ENCODE measurements at places on chromosomes 5 and 9. TPM values are rescaled to one million over a fixed set of nuclear protein-coding genes. Genes with fewer than 3 reads are reported as not detected.

DNA sequence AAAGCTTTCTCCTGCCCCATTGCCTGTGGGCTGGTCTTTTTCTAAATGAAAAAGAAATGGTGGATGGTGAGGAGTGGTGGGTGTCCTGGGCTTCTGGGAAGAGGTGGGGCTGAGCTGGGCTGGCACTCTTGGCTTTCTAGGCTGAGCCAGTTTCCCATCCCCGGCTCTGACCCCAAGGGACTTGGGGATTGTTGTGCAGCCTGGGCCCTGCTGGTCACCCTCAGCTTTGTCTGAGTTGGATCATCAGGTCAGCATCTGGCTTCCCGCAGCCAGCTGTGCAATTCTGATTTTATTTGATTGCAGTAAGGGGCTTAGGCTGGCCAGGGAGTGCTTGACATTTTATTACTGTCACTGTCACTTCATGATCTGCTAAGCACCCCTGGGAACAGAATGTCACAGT lies 25.3 kb downstream of the GLRA1 start:
- H3K27ac ChIP-seq: no peak overlapping the region
- DNase-seq: no peak
- H3K27me3 ChIP-seq: peaks cover 3% of the 10 kb centered on the region
- no peaks in the 10 kb centered on the region for H3K4me1 ChIP-seq
- H3K36me3 ChIP-seq: no peaks in the 10 kb centered on the region

ARL14EPL gene
- total RNA-seq: not detected

OR1J4 gene
- total RNA-seq: not detected

- no peaks in the 10 kb centered on the region for H3K36me3 ChIP-seq
- H3K4me3 ChIP-seq: no peak overlapping the region
- no peaks in the 10 kb centered on the region for H3K4me1 ChIP-seq
- H3K27ac ChIP-seq: no peak overlapping the region
Observed at GRCh38 chr9:130188860-130189481, 16.8 kb downstream of the NCS1 start.

DNA sequence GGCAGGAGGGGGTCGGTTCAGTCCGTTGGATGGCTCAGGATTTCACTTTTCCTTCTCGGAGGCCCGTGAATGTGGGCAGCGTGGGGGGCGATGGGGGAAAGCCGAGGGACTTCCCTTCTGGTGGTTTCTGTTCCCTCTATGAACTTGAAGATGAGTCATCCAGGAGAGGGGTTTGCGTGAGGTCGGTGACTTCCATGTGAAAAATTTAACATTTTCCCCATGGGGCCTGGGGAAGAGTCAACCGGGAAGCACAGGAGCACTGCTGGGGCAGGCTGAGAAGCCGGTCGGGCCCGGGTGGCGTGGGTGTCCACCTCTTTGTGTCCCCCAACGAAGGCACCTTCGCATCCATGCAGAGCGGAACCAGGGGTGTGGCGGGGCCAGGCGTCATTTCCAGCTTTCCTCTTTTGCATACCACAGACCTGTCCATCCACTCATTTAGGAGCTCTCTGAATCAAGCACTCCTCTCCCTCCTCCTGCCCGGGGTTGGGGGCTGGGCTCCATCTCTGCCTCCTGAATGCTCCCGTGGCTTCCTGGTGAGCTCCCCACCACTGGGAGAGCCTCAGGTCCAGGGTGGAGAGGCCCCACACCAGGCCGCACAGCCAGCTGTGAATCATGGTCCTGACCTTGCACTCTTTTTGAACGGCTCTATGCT lies 68.4 kb downstream of the ANKRD33B start:
- DNase-seq: no peak
- peak overlapping the region; percentile 54 for H3K27ac ChIP-seq
- no peaks in the 10 kb centered on the region for H3K27me3 ChIP-seq
- H3K36me3 ChIP-seq: peaks cover 7% of the 10 kb centered on the region
- peak overlapping the region; percentile 19 for H3K4me3 ChIP-seq

- no peak overlapping the region for H3K27ac ChIP-seq
- no peaks in the 10 kb centered on the region for H3K36me3 ChIP-seq
- H3K4me1 ChIP-seq: no peaks in the 10 kb centered on the region
- H3K4me3 ChIP-seq: no peak overlapping the region
Observed at GRCh38 chr9:80804873-80805272, 884.5 kb downstream of the TLE1 start.

KIF4B gene
- 0.05 TPM for total RNA-seq

GRCh38 chr5:150640311-150641005 lies at the start of gene SYNPO:
Gene SYNPO, plus strand, starts transcription at chr5:150640660. Its CDS starts 7,616 bp downstream, at chr5:150648276.
- no peak within 1 kb of the TSS for H3K4me3 ChIP-seq
- H3K4me1 ChIP-seq: no peaks in the 10 kb centered on the region
- no peaks in the 10 kb centered on the region for H3K36me3 ChIP-seq

- H3K27ac ChIP-seq: no peak overlapping the region
- DNase-seq: no peak
- H3K4me3 ChIP-seq: no peak overlapping the region
- H3K4me1 ChIP-seq: peaks cover 5% of the 10 kb centered on the region
- no peaks in the 10 kb centered on the region for H3K36me3 ChIP-seq
Observed at GRCh38 chr5:56116599-56117141, 116.5 kb downstream of the ANKRD55 start.

CATSPER3 gene
- total RNA-seq: 0.89 TPM

CRB2 gene
- total RNA-seq: not detected

DNA sequence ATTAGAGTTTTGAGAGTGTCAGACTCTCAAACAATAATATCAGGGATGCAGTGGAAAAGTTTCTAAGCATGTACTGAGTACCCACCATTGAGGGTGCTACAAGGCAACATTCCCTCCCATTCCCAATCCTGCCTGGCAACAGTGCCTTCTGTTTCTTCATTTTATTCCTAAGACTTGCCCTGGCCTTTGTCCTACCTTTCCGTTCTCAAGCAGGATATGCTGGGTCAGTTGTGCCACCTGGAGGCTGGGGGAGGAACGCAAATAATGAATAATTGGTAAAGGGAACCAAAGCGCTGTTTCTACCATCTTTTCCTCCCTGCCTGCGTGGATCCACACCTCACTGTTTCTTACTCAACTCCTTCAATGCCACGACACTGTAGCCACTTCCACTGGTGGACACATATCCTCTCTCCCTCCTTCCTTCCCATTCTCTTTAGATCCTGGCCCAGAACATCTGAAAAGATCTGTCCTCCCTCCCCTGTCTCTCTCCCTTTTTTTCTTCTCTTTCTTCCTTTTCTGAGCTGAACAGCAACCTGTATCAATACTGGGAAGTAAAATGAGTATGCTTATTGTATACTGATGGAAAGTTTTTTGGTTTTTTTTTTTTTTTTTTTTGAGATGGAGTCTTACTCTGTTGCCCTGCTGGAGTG lies 149.5 kb downstream of the C9orf152 start:
- H3K4me3 ChIP-seq: no peak overlapping the region
- H3K27me3 ChIP-seq: peaks cover 2% of the 10 kb centered on the region
- H3K36me3 ChIP-seq: no peaks in the 10 kb centered on the region
- peaks cover 8% of the 10 kb centered on the region for H3K4me1 ChIP-seq
- DNase-seq: peak; percentile 60
- peak overlapping the region; percentile 47 for H3K27ac ChIP-seq

GRCh38 chr9:96417661-96418082 lies 498 bp downstream of the ZNF367 start:
- peak; percentile 40 for DNase-seq
- H3K4me1 ChIP-seq: peaks cover 48% of the 10 kb centered on the region
- peak overlapping the region; percentile 85 for H3K4me3 ChIP-seq
- no peaks in the 10 kb centered on the region for H3K27me3 ChIP-seq
- peaks cover 18% of the 10 kb centered on the region for H3K36me3 ChIP-seq
- H3K27ac ChIP-seq: peak overlapping the region; percentile 96

FRMPD1 gene
- not detected for total RNA-seq

DNA sequence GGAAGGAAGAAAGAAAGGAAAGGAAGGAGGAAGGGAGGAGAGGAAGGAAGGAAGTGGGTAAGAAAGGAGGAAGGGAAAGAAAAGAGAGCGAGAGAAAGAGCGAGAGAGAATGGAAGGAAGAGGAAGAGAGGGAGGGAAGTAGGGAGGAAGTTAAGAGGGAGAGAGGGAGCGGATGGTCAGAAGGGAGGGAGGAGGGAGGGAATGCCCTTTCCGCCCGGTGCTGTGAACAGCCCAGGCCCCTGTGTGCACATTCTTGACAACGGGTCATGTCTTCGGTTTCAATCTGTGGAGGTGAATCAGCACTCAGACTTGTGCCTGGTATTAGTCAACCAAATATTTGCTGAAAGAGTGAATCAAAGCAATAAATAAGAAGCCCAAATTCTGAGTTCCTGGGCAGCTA lies 39.2 kb downstream of the PRUNE2 start:
- H3K36me3 ChIP-seq: no peaks in the 10 kb centered on the region
- H3K4me3 ChIP-seq: no peak overlapping the region
- DNase-seq: no peak
- H3K4me1 ChIP-seq: no peaks in the 10 kb centered on the region
- peaks cover 4% of the 10 kb centered on the region for H3K27me3 ChIP-seq
- H3K27ac ChIP-seq: no peak overlapping the region

DNA sequence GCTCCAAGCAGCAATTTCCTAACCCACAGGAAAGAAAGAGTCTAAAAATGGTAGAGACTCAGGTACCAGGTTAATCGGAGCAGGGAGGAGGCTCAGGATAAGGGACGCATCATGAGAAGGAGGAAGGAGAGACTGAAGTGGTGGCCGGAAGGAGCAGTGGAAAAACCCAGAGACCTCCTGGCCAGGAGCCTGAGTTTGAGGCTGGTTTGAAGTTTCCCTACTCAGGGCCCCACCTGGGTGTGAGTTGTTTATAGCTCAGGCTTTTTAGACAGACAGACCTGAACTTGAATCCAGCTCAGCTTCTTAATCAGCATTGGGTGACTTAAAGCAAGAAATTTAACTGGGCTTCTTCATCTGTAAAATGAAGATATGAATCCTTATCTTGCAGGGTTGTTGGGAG lies 11.9 kb upstream of the AQP7 start:
- H3K27ac ChIP-seq: peak overlapping the region; percentile 94
- peaks cover 45% of the 10 kb centered on the region for H3K4me1 ChIP-seq
- DNase-seq: no peak
- no peaks in the 10 kb centered on the region for H3K36me3 ChIP-seq
- H3K4me3 ChIP-seq: no peak overlapping the region

GOLM1 gene
- 1.2 TPM for total RNA-seq

DNA sequence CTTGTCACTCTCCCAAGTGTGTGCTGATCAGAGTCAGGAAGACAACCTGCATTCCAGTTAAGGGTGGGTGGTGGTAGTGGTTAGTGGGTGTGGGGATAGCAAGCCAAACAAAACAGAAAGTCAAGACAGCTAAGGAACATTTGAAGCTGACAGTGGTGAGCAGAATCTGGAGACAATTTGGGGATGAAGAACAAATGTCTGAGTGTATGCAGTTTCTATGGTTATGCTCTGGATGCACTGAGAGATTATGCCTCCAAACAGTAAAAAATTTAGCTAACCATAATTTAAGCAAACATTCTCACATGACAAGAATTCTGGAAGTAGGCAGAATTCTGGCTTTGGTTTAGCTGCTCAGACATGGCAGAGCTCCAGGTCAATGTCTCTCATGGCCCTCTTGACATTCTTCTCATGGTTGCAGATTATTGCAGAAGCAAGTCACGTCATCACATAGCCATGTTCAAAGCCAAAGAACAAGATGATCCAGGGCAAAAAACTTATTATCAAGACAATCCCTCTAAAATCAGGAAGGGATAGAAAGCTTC lies 148.7 kb downstream of the LURAP1L start:
- H3K27me3 ChIP-seq: no peaks in the 10 kb centered on the region
- no peaks in the 10 kb centered on the region for H3K4me1 ChIP-seq
- H3K27ac ChIP-seq: no peak overlapping the region
- no peak for DNase-seq
- no peak overlapping the region for H3K4me3 ChIP-seq
- no peaks in the 10 kb centered on the region for H3K36me3 ChIP-seq

GRCh38 chr9:131951905-131952304 lies 127.8 kb downstream of the MED27 start:
- no peaks in the 10 kb centered on the region for H3K36me3 ChIP-seq
- H3K4me3 ChIP-seq: no peak overlapping the region
- DNase-seq: no peak
- H3K27ac ChIP-seq: no peak overlapping the region
- H3K27me3 ChIP-seq: no peaks in the 10 kb centered on the region

STING1 gene
- total RNA-seq: 67.4 TPM

DNA sequence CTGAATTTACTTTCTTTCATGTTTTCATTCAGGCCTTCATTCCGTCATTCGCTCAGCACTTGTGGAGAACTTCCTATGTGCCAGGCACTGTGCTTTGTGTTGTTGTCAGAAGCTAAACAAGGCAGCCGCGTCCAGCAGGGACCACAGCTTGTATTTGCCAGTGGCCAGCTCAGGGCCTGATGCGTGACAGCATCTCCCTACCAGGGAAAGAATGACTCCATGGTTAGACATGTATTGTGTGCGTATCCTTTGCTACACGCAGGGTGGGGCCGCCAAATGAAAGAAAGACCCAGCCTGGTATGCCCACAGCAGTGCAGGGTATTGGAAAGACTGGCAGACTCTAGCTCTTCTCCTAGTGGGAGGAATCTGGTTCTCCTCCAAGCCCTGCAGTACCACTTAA lies 4.7 kb upstream of the COL27A1 start:
- DNase-seq: no peak
- H3K27ac ChIP-seq: no peak overlapping the region
- H3K27me3 ChIP-seq: peaks cover 40% of the 10 kb centered on the region
- H3K4me3 ChIP-seq: no peak overlapping the region
- H3K4me1 ChIP-seq: peaks cover 7% of the 10 kb centered on the region
- no peaks in the 10 kb centered on the region for H3K36me3 ChIP-seq

- no peaks in the 10 kb centered on the region for H3K4me1 ChIP-seq
- H3K36me3 ChIP-seq: peaks cover 1% of the 10 kb centered on the region
- no peak overlapping the region for H3K4me3 ChIP-seq
- no peaks in the 10 kb centered on the region for H3K27me3 ChIP-seq
- no peak overlapping the region for H3K27ac ChIP-seq
Observed at GRCh38 chr9:112535301-112535700, 48.7 kb downstream of the KIAA1958 start.

CDC20B gene
- total RNA-seq: 0.13 TPM

DNA sequence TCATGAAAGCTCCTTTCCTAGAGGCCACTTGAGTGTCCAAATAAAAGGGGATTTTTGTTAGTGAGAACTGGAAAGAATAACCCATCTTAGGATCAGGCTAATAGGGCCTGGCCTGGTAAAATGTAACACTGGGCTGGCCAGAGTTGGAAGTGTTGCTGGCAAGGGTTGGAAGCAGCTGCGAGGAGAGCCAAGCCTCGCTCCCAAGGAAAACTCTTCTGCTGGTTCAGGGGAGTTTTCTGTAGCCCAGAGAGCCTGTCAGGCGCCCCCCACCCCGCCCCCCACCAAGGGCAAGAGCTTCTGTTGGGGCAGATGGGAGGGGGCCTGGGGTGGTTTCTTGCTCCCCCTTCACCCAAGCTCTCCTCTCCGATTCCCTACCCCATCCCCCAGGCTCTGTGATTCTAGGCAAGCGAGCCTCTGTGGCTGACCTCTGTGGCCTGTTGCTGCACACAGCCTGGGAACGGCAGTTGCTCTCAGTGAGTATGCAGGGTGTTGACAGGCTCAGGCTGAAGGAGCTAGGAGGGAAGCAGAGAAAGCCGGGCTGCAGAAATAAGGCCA lies 547.8 kb downstream of the CCDC171 start:
- DNase-seq: no peak
- no peaks in the 10 kb centered on the region for H3K4me1 ChIP-seq
- no peaks in the 10 kb centered on the region for H3K27me3 ChIP-seq

DNA sequence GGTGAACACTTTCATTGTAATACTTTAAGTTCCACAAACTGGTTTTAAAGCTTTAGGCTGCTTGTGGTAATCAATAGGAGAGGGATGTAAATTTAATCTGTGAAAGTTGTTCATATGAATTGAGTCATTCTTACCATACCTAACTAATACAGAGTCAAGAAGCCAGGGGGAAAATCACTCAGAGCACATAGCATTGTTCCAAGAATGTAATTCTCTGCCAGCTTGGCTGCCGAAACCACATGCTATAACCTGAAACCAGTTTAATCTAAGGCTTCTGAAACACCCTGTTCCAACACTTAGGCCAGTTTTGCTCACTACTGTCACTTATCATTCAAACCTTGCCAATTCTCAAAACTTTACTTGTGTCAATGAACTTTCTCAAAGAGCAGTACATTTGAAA lies 528.8 kb upstream of the GRAMD2B start:
- no peaks in the 10 kb centered on the region for H3K4me1 ChIP-seq
- no peaks in the 10 kb centered on the region for H3K27me3 ChIP-seq
- no peak overlapping the region for H3K27ac ChIP-seq
- DNase-seq: no peak

All from activated CD8-positive, alpha-beta T cell treated with anti-CD3 and anti-CD28 coated beads, Interleukin-2, amount 10 ng/mL, durations not matched to agents 7 days and 5 days (primary cell).